ENCODE measurements at places on chromosomes 7 and 10.

DNA sequence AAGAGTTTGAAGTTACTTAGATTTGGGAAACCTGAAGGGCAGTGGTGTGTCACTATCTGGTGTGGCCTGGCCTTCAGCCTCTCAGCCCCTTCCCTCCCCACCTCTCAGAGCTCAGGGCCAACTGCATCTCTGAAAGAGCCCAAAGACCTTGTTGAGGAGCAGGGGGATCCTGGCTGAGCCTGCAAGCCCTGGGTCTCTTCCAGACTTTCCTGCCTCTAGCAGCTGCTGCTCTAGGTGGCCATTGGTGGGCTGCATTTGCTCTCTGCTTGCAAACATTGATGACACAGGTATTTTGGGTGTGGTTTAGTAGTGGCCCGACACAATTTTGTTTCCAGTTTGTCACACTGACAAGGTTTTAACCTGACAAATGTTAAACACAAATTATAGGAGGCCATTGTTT, 3.1 kb upstream of the UPP1 start:
- no peak for DNase-seq

GRCh38 chr7:130363026-130363847, 17.1 kb upstream of the CPA1 start:
- no peak for DNase-seq

DNA sequence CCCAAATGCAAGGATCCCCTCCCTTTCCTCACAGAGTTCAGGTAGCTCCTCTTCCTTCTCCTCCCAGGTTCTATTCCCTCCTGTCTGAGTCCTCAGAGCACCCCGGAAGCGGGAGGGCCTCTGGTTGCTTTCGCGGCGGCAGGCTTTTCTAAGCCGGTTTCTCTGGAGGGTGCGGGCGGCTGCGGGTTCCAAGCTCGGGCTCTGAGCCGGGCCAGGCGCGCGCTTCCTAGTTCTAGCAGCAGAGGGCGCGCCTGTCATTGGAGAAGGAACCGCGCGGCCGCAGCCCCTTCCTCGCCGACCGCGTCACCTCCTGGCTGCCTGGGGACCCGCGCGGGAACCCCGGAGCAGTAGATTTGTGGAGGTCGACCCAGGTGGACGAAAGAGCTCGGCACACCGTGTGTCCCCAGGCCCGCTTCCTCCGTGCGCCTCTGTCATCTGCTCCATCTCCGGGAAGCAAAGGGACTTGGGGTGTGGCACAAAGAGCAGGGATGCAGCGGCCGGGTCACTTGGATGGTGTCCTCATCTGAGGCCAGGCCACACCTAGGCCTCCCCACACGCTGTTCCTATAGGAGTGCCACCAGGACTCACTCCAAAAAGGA, 389.0 kb upstream of the PODXL start:
- DNase-seq = peak; percentile 87

DNA sequence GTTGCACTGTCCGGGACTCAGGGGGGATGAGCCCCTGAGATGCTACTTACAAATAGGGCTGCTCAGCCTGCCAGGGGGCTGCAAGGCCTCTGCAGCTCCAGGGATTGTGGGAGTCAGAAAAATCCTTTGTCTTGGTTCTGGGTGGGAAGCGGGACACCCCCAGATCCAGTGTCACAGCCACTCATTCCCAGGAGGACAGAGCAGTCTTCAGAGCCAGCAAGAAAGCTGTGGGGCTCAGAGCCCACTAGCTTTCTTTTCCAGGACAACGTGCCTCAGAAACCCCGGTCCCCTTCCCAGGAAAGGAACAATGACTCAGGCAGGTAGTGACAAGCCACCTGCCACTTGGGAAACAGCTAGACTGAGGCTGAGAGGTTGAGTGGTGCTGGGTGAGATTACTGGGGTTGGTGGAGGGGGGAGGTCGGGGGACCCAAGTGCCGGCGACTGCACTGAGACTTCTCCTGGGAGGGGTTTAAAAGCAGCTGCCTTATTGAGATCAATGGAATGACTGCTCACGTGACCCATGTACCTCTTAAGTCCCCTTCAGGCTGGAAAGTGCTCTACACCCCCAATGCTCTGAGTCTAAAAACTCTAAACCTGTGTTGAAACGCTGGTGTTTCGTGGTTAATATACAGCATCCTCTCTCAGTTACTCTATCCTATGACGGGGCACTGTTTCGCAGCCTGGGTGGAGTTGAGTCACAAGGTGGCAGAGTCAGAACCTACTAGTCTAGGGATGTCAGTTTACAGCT, 123.6 kb downstream of the UBE2H start:
- DNase-seq = peak; percentile 71

GRCh38 chr10:105207476-105207995, 566.4 kb downstream of the SORCS3 start:
- no peak for DNase-seq

DNA sequence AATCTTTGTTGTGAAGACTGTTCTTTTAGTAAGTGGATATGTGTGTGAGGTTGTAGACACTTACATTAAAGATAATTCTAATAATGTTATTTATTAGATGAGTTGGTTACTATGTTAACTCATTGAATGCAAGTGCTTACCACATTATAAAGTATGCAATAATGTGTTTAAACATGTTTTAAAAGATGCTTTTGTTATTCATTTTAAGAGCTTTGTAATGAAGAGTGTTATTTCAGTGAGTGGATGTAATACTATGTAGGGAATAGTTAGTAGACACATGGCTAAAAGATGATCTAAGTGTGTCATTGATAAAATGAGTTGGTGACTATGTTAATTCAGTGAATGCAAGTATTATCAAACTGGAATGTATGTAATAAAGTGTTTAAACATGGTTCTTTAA, 70.0 kb upstream of the VOPP1 start:
- no peak for DNase-seq

DNA sequence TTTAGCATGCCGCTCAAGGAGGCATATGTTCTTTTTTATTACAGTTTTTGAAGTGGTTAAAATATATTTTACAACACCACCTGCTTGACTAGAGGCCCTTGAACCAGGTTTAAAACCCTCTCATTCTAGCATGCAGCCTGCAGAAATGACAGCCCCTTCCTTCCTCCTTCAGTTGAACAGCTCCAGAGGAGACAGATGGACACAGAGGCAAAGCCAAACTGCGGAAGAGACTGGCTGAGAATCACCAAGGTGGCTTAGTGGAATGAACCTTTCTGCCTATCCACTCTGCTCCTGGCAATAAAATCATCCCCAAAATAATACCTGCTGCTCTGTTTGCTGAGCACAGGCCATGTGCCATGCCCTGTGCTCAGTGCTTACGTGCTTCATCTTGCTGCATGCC, 23.9 kb upstream of the PLPP4 start:
- DNase-seq = peak; percentile 49

DNA sequence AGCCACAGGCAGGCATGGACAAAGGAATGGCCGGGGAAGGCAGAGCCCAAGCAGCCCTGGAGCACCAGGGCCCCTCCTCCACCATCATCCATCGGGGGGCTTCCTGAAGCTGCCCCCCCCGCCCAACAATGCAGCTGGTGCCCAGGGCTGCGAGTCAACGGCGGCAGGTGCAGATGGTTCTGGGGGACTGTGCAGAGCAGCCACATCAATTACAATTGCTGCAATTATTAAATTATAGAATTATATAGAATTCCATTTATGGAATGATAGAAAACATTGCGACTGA, 28.3 kb downstream of the EBF3 start:
- no peak for DNase-seq

DNA sequence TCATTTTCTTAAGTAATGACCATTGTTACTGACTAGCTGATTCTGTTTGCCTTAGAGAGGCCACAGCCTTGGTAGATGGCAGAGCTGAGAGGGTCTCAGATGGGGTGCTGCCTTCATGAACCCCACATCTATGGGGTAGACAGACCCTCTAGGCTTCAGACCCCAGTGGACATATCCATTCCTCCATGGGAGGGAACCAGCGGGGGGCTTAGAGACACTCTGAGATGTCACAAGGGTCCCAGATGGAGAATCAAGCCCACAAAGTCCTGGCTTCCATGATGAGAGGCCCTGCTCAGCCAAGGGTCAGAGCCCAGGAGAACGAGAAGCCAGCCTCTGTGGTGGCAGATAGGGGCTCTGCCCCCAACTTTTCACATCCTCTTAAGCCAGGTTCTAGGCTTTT, 408.6 kb downstream of the TCERG1L start:
- no peak for DNase-seq

DNA sequence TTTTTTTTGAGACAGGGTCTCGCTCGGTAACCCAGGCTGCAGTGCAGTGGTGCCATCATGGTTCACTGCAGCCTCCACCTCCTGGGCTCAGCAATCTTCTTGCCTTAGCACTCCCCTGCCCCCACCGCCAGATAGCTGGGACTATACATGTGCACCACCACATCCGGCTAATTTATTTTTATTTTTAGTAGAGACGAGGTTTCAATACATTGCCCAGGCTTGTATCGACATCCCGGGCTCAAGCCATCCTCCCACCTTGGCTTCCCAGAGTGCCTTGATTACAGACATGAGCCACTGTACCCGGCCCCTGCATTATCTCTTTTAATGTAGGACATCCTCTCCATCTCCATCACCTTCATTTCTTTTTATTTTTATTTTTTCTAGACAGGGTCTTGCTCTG, 213.3 kb downstream of the CUX1 start:
- no peak for DNase-seq

- DNase-seq = no peak
Observed at GRCh38 chr10:118587881-118588651, 7.4 kb downstream of the PRLHR start.

DNA sequence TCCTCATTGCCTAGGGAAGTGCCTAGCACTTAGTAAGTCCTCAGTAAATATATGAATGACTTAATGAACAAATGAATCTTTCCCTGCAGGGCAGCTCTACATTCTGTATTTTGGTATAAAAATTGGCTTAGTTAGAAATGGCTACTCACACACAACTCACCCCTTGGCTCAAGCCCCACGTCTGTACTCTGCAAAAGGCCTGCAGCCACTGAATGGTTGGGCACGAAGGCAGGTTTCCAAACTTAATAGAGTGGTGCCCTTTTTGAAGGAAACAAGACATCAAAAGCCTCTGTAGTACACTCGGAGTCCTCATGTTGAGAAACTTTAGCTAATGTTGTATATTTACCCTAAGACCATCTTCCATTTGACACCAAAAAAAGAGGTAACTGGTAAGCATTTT, 36.6 kb downstream of the CRHR2 start:
- DNase-seq = no peak

- DNase-seq = no peak
Observed at GRCh38 chr10:84606428-84606827, 278.0 kb downstream of the CCSER2 start.

GRCh38 chr7:101094791-101095375, 9.6 kb downstream of the TRIM56 start:
- peak; percentile 48 for DNase-seq

- DNase-seq = no peak
Observed at GRCh38 chr10:59079386-59080226, 96.8 kb upstream of the PHYHIPL start.

All from NCI-H82 (cell line).